Liver (tissue), 10 donors: ENCODE measurements at places on chromosomes 13 and 19. TPM values are rescaled to one million over a fixed set of nuclear protein-coding genes. Genes with fewer than 3 reads are reported as not detected.

Gene PRTN3
- 0.17 TPM for total RNA-seq

Gene TNNT1
- 0.28 TPM for total RNA-seq

Gene CRB3
- total RNA-seq = 23.5 TPM

Gene ADGRE3
- total RNA-seq = 0.28 TPM

Gene SPATA13
- 16.7 TPM for total RNA-seq

Gene C5AR2
- 2.8 TPM for total RNA-seq

Gene CC2D1A
- 12.0 TPM for total RNA-seq

Gene KCNK6
- 4.6 TPM for total RNA-seq

GRCh38 chr13:94596575-94596971, 621 bp upstream of the TGDS start:
- DNase-seq = no peak

GRCh38 chr19:52786078-52786463, 520 bp downstream of the ZNF600 start:
- peak; percentile 37 for DNase-seq

DNA sequence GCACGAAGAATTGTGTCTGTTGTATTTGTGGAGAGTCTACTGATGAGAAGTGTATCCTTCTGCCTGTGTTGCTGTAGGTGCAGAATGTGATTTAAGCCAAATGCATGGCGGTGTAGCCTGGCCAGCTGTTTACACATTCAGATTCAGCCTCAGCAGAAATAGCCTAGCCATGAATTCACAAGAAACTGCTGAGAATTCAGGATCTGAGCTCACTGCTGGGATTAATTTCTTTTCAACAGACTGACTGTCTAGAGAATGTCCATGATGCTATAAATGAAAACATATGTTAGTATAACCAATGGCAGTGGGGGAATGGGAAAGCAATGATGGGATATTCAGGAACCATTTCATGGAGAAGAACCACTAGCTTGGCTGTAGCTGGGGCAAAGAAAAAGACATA, 77.4 kb upstream of the RNF113B start:
- no peak for DNase-seq

- peak; percentile 86 for DNase-seq
These were observed 11.6 kb upstream of the NFIX start for GRCh38 chr19:12983542-12984142.

GRCh38 chr19:18436671-18437490, 1.1 kb downstream of the ISYNA1 start:
- DNase-seq = peak; percentile 80

- no peak for DNase-seq
These were observed 1831.1 kb downstream of the SLITRK5 start for GRCh38 chr13:89502286-89502685.

DNA sequence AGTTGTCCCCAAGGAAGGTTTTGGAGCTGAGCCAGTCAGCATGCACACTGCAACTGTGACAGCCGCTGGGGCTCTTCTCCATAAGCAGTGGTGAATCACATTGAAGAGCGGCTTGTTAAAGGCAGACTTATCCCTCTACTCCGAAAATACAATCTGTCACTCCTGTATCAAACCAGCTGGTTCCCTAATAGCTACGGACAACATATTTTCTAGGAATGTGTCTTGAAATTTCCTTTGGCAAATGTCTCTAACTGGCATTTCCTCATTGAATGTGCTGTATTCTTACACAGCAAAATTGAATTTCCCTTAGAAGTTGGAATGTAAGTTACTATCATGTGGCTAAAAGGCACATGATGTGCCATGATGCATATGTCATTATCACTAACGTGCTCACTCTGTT, 104.0 kb upstream of the GPR12 start:
- no peak for DNase-seq

DNA sequence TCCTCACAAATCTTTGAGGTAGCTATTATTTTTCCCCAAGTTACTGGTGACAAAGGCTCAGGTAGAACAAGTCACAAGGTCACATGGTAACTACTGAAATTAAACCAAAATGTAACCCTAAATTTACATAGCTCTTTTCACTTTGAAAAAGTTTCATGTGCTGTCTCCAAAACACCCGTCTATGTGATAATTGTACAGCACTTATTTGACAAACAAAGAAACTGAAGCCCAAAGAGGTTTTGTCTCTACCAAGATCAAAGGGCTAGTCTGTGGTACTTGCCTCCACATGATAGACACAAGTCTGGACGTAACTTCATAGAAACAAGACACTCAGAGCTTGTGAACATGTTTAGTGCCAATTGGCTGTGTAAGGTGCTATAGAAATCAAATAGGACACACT, 108.3 kb downstream of the SACS start:
- no peak for DNase-seq

DNA sequence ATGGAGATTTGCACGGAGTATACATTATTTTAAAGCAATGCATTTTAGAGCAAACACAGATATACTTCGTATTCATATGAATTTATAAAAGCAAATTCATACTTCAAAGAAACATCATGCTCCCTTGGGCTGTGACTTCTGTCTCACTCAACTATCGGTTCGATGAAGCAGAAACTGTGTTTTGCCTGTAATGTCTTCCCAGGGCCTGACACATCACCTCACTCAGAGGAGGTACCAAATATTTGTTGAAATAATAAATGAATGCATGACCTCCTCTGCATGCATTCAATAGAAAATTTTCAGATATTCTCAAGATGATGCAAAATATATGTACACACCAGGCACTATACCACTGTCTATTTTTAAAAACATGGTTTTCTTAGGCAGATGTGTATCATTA, 432.7 kb downstream of the EFNB2 start:
- no peak for DNase-seq

DNA sequence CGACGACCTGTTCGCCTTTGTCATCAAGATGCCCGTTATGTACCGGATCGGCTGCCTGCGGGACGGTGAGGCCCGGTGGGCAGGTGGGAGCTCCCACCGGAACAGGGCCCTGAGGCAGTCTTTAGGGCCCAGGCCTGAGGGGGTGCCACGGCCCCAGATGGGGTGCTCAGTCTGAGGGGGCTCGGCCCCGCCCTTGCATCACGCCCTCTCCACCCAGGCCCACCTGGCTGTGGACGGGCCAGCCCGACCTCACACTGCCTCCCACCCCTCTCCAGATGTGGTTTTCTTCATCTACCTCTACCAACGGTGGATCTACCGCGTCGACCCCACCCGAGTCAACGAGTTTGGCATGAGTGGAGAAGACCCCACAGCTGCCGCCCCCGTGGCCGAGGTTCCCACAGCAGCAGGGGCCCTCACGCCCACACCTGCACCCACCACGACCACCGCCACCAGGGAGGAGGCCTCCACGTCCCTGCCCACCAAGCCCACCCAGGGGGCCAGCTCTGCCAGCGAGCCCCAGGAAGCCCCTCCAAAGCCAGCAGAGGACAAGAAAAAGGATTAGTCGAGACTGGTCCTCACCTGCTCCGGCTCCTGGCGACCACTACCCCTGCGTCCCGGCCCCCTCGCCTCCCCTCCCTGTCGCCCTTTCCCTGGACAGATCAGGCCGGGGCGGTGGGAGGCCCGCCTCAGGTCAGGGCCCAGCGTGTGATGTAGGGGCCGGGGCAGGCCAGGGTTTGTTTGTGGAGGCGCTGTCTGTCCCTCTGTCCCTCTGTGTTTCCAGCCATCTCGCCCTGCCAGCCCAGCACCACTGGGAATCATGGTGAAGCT, 8.7 kb upstream of the RELB start:
- DNase-seq = no peak

DNA sequence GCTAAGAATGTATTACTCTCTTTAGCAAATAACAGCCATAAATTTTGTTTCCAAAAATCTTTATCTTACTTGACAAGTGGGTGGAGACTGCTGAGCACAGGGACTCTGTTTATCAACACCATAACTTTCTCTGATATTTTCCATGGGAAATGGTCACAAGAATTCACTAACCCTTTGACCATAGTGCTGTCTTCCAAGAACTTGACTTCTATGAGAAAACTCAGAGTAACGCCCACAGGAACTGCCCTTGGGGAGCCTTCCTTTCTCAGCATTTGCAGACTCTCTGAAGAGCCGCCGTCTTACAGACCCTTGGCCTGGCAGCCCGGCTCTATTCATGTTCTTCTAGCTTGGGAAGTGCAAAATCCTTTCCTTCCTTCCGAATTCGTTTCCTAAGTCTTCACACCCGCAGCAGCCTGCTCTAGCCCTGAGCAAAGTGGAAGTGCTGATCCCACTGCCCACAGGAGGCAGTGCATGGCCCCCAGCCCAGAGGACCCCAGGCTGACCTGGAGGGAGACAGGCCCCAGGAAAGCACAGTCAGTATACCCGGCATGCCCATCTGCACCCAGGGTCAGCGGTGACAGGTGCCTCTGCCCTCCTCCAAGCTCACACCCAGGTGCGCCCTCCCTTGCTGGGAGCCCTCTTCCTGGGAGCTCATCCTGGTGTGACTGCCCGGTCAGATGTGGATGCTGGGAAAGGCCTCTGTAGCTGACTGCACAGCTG, 10.2 kb downstream of the GAS6 start:
- DNase-seq = no peak

- no peak for DNase-seq
These were observed 5.8 kb upstream of the DMKN start for GRCh38 chr19:35519291-35519690.
